Stimulated activated effector memory CD8-positive, alpha-beta T cell treated with anti-CD3 and anti-CD28 coated beads, Interleukin-12 subunit alpha, Interleukin-12 subunit beta, amount 100 ng/mL, for 72 hours (primary cell): ENCODE measurements at places on chromosomes 11 and 22.

DNA sequence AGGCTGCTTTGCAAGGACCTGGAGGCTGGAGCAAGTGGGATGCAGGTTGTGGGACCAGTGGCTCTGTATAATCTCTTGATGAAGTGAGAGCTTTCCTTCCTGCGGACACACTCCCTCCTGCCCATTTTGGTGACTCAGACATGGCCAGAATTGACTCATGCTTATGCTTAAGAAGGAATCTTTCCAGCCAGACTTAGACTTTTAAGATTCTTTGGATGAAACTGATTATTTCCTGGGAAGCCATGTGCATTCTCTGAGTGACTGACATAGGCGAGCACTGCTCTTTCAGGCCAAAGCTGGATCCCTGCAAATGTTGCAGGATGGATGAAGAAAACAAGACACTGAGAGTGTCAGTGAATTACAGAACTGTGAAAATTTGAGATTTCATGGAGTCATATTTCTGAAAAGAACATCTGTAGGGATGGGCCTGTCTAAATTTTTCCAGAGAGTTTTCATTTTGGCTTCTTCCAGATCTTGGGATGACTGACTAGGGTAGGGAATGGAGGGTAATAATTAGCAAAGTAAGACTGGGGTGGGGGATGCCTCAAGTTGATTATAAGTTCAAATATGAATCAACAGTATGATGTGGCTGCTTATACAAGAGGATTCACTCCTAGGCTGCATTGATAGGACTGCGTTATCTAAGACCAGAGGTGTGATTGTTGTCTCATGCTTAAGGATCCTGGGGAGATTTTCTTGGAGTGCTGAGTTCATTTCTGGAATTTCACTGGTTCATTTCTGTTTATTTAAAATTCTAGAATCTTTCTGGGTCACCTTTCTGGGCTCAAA is 195.8 kb downstream of the HIPK3 start:
- no peak for DNase-seq

DNA sequence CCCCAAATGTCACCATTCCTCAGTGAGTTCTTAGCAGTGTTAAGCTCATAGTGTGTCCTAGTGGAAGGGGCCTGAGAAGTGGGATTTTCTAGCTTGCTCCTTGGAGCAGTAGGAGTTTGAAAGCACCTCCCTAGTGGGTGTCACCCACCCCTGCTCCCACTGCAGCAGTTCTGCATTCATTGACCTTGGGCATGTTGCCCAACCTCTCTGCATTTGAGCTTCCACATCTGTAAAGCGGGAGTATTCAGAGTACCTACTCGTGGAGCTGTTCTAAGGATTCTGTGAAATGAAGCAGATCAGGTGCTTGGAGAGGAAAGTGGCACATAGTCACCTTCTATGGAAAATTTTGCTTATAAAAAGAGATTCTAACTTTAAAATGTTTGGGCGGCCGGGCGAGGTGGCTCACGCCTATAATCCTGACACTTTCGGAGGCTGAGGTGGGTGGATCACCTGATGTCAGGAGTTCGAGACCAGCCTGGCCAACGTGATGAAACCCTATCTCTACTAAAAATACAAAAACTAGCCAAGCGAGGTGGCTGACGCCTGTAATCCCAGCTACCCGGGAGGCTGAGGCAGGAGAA is 16.9 kb downstream of the LMO2 start:
- no peak for DNase-seq

DNA sequence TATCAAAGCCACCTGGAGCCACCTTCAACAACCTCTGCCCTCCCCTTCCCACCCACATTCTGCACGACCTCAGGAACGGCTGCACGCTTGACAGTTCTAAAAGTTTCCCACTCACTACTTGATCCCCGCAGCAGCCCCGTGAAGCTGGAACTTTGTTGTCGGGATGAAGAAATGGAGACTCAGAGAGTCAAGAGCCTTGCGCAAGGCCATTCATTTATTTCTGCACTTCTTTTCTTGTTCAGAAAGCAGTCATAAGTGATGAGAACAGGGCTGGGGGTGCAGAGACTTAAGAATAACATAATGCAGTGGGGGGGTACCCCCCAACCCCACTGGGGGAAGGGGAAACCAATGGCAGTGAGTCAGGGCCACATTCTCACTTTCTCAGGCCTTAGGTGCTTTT is 2.2 kb upstream of the ZFTA start:
- DNase-seq = no peak

GRCh38 chr11:14585438-14585837 is 58.2 kb upstream of the PDE3B start:
- no peak for DNase-seq

- DNase-seq = no peak
Measured at GRCh38 chr11:95095858-95096587, 6.4 kb downstream of the ENDOD1 start.

- DNase-seq = no peak
Measured at GRCh38 chr11:62602141-62603071, 741 bp upstream of the MTA2 start.

DNA sequence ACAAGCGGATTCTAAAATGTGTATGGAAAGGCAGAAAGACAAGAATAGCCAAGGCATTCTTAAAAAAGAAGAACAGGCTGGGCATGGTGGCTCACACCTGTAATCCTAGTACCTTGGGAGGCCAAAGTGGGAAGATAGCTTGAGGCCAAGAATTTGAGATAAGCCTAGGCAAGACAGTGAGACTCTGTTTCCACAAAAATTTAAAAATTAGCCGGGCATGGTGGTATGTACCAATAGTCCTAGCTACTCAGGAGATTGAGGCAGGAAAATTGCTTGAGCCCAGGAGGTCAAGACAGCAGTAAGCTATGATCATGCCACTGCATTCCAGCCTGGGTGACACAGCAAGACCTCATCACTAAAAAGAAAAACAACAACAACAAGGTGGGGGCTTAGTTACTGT is 46.0 kb upstream of the PPP2R1B start:
- DNase-seq = no peak

GRCh38 chr11:96744697-96745096 is 354.9 kb downstream of the JRKL start:
- no peak for DNase-seq

DNA sequence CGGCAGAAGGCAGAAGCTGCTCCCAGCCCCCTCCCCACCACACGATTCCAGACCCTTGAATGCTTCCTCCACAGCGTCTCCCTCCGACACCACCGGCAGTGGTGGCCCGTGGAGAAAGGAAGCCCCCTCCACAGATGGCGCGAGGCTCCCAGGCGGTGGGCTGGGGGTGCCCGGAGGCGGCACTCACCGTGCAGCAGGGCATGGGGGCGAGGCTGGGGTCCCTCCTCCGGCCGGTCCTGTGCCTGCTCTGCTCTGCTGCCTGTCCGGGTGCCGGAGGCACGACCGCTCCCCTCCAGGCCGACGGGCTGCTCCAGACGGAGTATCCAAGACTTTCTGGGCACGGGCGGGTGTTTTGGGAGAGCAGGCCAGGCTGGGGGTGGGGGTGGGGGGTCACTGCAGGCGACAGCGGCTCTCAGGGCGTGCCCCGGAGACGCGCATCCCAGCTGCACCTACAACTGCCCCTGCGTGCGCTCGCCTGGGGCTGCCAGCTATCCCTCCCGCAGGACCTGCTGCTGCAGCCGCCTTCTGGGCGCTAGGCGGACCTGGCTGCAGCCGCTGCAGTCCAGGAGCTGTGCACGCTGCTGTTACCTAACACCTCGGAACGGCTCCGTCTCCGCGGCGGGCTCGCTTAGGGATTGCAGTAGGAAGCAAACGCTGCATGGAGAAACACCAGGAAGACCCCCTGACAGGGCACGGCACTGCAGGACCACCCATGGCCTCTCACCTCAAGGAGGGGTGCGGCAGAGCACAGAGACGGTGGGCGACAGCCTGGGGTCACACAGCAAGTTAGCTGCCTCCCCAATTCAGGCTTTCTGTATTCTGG is 15.2 kb downstream of the MRGPRG start:
- DNase-seq = no peak

GRCh38 chr11:79592406-79592805 is 151.6 kb upstream of the TENM4 start:
- no peak for DNase-seq

GRCh38 chr11:38824573-38824972 is 2226.5 kb upstream of the RAG2 start:
- no peak for DNase-seq

- DNase-seq = no peak
Measured at GRCh38 chr22:17370026-17370765, 936 bp downstream of the CECR2 start.

- DNase-seq = no peak
Measured at GRCh38 chr11:67301951-67302516, 1.3 kb upstream of the SSH3 start.

DNA sequence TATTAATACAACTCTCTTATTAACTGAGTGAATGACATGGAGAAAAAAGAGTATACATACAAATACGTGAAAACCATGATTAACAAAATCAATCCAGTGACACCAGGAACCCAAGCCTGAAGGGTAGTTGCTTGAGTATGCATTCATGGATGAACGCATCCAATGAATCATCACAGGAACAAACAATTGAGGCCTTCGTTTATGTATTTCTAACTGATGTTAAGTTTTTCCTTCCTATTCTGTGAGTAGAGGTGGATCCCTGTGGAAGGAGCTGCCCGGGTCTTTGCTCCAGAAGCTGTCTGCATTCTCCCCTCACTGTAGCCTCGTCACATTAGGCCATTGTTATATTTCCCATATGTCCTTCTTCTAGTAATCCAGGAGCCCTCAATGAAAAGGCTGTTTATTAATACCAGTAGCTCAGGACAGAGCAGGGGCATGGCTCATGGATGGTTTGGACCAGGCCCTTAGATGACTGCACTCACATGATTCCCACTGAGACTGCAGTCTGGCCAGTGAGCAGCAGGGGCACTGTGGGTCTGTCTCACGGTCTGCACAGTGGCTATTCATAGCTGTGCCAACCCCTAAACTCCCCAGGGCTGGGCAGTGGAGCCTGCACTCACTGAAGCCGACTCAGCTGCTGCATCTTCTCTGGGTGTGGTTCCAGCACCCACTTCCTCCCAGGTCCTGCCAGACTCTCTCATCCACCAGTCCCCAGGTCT is 128.1 kb upstream of the TOP3B start:
- peak; percentile 35 for DNase-seq

DNA sequence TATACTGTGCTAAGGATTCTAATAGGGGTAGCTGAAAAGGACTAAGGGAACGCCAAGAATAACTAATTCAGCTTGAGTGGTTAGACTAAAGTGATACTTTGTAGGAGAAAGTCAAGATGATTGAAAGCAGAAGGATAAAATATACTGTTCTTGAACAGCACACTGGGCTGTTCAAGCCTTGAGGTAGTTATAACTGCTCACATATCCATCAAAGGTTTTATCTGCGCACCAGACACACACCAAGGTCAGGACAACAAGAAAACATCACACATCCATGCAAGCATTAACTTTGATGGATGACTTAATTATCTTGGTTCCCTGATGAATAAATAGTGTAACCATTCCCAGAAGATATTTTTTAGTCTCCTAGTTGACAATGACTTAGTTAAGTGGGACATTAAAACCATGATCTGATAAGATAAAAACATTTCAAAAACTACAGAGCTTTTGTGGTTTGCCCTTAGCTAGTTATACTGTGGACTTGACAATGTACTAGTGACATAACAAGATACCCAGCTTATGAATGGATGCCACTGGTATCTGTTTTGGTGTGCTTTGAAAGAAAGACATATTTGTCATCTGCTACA is 728.9 kb downstream of the JRKL start:
- no peak for DNase-seq

GRCh38 chr11:62273284-62273683 is 3.3 kb downstream of the SCGB2A2 start:
- DNase-seq = no peak

DNA sequence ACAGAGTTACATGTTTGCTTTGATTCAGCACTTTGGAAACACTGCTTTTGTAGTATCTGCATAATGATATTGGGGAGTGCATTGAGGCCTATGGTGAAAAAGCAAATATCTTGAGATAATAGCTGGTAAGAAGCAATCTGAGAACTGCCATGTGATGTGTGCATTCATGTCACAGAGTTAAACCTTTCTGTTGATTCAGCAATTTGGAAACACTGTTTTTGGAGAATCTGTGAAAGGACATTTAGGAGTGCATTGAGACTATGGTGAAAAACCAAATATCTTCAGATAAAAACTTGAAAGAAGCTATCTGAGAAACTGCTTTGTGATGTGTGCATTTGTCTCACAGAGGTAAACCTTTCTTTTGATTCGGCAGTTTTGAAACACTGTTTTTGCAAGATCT is 346.8 kb downstream of the OR4C45 start:
- DNase-seq = no peak

- DNase-seq = no peak
Measured at GRCh38 chr11:126991596-126991995, 9.0 kb downstream of the KIRREL3 start.

- no peak for DNase-seq
Measured at GRCh38 chr11:396948-397548, 3.0 kb downstream of the PKP3 start.

DNA sequence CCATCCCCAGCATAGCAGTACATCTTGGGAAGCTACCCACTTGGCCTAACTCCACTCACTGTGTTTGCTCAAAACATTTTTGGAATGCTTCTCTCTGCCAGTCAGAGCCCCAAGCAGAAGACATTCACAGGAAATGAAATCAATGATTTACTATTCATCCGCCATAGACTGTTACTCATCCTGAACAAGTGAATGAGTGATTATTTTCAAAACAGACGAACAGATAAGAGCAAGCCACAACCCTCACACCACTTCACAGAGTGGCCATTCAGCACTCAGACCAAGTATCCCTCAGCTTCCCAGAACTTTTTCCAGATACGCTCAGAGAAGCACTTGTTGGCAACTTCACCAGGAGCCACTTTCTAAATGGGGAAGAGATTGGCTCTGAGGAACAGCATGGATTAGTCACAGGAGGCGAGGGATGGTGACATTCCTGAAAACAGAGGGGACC is 13.0 kb upstream of the UBASH3B start:
- DNase-seq = no peak

DNA sequence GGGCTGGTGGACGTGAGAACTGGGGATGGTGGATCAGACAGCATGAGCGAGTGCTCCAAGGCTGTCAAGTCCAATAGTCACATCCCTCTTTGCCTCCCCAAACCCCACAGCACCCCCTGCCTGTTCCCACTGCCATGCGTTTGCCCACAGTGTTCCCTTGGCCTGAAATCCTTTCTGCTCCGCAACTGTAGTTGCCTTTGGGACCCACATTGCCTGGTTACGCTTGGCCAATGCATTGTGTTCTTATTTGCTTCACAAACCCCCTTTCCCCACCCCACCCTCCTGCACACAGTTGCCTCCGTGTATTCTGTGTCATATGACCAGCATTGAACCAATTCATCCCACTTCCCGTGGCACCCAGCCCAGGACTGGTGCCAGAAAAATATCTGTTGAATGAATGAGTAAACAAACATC is 2.1 kb upstream of the KIAA0930 start:
- DNase-seq = no peak

GRCh38 chr11:45108070-45109064 is 38.1 kb upstream of the PRDM11 start:
- no peak for DNase-seq

GRCh38 chr22:29112121-29112520 is 39.3 kb downstream of the KREMEN1 start:
- DNase-seq = no peak
